T47D (cell line): ENCODE measurements at places on chromosomes 2 and 18.
A peak's percentile ranks its signal among the peaks of the same experiment; 100 is the strongest.

DNA sequence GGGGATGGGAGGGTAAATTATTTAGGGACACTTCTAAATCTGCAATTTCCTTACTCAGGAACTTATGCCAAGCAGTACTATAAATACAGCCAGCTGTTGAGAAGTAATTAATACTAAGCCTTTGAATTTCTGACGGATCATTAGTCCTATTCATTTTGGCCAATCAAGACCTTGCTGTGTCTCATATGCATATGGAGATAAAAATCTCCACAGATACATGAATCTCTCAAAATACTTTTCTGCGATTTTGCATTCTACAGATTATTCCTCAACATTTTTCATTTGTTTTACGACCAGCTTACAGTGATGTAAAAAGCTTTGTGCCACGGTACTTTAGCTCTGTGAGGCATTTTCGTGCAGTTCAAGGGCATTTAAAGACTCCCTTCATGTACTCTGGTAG, 16.7 kb downstream of the LANCL1 start:
- DNase-seq = no peak

DNA sequence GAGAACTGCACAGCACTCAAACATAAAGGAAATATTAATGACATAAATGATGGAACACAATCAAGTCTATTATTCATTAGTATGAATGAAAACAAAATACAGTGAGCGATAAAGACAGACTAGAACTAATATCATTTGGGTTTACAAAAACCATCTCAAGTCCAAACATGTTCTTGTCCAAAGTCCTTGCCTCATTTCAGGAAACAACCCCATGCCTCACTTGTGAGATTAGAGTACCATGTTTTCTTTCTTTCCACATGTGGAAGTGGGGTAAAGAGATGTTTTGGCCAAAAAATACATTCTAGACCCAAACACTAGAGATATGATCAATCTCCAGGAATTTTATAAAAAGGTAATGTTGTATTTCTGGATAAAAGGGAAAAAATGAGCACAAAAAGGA, 53.3 kb upstream of the NFE2L2 start:
- no peak for DNase-seq

DNA sequence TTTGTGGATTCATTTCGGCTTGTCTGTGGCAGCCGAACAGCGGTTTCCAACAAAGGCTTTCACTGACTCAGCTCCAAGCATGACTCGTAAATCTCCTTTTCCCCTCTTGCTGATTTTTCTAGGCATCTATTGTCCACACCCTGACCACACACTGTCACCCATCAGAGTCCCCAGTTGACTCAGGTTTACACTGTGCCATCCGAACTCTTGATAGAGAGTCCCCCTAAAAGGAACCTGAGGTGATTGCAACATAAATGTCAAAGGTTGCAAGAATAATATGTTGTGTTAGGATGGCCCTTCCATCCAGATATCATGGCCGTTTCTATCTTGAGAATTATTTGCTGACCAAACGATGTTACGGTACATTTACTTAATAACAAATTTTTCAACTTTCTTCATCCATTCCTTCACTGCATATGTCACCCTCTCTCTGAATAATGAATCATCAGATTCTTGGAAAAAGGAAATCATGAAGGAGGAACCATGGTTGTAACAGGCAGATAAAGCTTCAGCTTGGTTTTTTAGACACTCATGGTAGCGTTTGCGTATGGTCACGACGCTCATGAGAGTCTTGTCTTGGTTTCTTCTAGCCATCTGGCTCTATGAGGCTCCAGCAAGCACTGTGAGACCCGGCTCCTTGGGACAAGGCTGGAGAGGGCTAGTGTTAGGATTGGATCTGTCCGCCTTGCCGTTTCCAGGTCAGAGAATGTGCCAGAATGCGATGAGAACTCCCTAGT, 72.1 kb downstream of the NPAS2 start:
- DNase-seq = no peak

DNA sequence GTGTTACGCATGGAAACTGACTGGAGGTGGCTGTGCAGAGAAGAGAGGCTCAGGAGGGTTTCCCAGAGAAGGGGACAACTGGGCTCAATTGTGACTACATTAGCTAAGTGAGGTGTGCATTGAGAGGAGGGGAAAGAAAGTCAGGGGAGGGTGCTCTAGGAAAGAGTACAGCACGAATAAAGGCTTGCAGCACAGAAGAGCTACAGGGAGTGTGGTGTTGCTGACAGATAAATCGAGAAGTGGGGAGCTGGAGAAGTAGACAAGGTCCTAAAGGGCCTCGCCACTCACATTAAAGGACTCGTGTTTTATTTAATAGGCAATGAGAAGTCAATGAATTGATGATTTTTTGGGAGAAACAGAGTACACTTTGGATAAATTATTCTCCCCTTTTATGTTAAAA, 65.7 kb upstream of the CTAGE1 start:
- DNase-seq = no peak

DNA sequence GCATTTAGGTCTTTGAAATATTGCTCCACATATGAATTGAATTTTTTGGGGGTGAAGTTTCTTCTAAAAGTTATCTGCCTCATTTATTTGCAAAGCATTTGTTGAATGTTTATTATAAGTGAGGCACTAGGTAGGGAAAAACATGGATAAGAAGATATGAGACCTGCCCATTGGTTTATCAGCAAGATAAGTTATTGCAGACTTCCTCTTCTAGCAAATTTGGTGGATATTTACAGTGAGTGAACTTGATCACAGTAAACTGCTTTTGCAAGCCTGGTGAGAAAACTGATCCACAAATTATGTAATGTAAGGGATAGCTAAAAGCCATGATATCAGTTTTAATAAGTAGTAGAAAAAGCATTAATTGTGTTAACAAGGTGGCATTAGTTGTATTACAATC, 364.8 kb downstream of the SOCS6 start:
- no peak for DNase-seq

- no peak for DNase-seq
Measured at GRCh38 chr18:49565612-49566011, 3.8 kb downstream of the LIPG start.

- DNase-seq = no peak
Measured at GRCh38 chr18:74654638-74655037, 57.0 kb downstream of the ZNF407 start.

DNA sequence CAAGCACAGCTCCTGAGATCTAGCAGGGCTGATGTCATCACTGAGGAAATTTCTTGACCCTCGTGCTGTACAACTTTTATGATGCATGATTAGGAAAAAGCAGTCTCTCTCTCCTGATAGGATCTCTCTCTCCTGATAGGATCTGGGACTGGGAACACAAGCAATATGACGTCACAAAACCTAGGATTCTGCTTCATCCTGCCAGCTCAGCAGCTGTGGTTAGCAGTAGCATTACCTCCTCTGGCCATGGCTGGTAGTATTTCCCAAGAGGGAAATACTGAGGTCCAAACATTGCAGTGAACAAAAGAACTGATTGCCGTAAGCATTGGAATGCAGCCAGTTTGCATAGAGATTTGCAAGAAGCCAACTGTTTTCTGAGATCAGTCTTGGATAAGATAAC, 521.2 kb upstream of the POU3F3 start:
- DNase-seq = peak; percentile 58

- no peak for DNase-seq
Measured at GRCh38 chr2:202406445-202406978, 30.4 kb downstream of the BMPR2 start.

GRCh38 chr2:213227458-213227857, 56.8 kb upstream of the SPAG16 start:
- DNase-seq = no peak

- no peak for DNase-seq
Measured at GRCh38 chr2:240431271-240431660, 4.2 kb upstream of the GPC1 start.

DNA sequence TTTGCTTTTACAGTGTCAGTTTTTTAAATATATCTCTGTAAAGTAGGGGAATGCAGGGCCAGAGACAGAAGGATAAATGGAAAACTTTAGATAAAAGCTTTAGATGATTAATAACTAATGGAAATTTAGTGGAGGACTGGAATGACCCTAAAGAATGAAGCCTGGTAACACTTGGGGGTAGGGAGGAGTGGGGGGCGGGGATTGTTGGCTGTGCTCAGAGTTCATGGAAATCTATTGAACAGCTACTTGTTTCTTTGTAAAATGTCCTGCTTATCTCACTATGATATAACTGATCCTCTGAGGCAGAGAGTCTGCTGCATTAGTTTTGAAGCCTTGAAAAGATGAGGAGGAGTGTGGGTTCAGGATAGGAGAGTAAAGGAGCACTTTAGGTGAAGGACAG, 90.5 kb downstream of the TMEM185B start:
- no peak for DNase-seq

- no peak for DNase-seq
Measured at GRCh38 chr2:15367715-15368114, 193.4 kb downstream of the NBAS start.

GRCh38 chr18:74148543-74149070, 284 bp downstream of the TIMM21 start:
- no peak for DNase-seq

DNA sequence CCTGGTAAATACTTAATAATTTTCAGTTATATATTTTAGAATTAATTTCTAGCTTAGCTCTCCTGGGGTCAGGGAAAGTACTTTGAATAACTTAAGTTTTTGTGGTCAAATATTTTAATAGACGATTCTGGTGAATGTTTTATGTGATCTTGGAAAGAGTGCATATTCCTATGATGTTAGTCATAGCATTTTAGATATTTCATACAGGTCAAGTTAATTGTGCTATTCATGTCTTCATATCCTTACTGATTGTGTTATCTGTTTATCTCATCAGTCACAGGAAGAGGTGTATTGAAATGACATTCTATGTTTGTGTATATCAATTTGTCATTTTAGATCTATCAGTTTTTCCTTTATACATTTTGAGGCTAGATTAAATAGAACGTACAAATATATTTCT, 576.2 kb downstream of the CPS1 start:
- DNase-seq = no peak

DNA sequence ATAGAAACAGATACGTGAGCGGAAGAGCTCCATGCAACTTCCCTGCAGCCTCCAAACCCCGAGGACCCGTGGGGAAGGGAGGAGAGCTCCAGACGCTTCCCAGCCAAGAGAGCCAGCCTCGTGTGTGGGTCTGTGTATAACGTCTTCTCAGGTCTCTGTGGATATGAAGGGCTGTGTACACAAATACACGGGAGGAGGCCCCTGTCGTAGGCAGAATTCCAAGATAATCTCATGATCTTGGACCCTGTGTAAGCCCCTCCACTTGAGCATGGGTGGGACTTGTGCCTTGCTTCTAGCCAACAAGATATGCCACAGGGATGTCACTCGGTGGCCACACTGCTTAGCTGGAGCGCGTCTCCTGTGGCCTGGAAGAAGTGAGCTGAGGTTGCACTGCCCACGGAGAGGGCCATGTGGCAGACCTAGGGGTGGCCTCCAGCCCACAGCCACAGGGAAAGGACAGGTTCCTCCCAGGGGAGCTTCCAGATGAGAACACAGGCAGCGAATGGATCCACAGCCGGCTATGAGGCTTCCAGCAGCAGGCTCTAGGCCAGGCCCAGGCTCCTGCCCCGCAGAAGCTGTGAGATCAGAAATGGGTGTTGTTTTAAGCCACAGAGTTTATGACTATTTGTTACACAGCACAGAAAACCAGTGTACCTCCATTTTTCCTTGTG, 15.6 kb upstream of the KLF11 start:
- DNase-seq = no peak

- DNase-seq = peak; percentile 56
Measured at GRCh38 chr2:218322768-218323525, 30.6 kb upstream of the TMBIM1 start.

GRCh38 chr2:45083175-45083574, 73.9 kb upstream of the SIX2 start:
- peak; percentile 38 for DNase-seq

DNA sequence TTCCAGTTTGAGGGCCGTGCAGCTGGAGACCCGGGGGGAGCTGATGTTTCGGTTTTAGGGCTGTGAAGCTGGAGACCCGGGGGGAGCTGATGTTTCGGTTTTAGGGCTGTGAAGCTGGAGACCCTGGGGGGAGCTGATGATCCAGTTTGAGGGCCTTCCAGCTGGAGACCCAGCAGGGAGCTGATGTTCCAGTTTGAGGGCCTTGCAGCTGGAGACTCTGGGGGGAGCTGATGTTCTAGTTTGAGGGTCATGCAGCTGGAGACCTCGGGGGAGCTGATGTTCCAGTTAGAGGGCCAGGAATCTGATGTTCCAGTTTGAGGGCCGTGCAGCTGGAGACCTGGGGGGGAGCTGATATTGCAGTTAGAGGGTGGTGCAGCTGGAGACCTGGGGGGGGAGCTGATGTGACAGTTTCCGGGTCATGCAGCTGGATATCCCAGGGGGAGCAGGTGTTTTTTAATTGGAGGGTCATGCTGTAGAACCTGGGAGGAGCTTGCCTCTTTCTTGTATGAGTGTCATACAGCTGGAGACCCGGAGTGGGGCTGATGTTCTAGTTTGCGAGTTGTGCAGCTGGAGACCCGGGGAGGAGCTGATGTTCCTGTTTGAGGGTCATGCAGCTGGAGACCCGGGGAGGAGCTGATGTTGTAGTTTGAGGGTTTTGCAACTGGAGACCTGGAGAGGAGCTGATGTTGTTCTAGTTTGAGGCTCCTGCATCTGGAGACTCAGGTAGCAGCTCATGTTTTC, 153.2 kb downstream of the RTP5 start:
- no peak for DNase-seq

- DNase-seq = peak; percentile 39
Measured at GRCh38 chr2:113079131-113079530, 11.4 kb downstream of the IL1F10 start.

GRCh38 chr2:112794131-112794733, 9.9 kb upstream of the IL1A start:
- DNase-seq = peak; percentile 19

DNA sequence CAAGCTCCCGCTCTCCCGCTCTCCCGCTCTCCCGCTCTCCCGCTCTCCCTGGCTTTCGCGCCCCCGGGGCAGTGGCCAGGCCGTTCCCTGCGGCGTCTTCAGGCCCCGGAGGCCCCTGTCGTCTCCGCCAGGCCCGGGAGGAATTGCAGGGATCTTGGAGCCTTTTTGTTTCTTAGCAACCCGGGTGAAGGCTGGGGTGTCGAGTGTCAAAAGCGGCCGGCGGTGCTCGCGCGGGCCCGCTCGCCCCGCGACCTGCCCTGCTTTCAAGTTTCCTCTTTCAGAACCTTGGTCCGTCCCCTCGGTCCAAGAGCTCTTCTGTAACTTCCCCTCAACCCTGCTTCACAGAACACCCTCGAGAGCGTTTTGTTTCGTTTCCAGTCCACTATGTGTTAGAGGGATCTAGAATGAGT, 1.4 kb downstream of the RNF138 start:
- DNase-seq = no peak
